Stimulated activated naive B cell treated with anti-CD40 and anti-IgM and Interleukin-4, amounts not matched to agents 10 μg/mL and 1 μg/mL and 100 μg/mL, for 72 hours (primary cell): ENCODE measurements at places on chromosomes 13 and 19.
A peak's percentile ranks its signal among the peaks of the same experiment; 100 is the strongest.

- no peaks in the 10 kb centered on the region for H3K27me3 ChIP-seq
- H3K4me1 ChIP-seq, result peaks cover 34% of the 10 kb centered on the region
- H3K27ac ChIP-seq, result peak overlapping the region; percentile 98
Observed at GRCh38 chr19:50414864-50415660, 3.7 kb upstream of the SPIB start.

- peak within 1 kb of the TSS; percentile 88 for H3K27ac ChIP-seq
- no peaks in the 10 kb centered on the region for H3K27me3 ChIP-seq
- H3K4me3 ChIP-seq, result peak within 1 kb of the TSS; percentile 84
- peaks cover 27% of the 10 kb centered on the region for H3K4me1 ChIP-seq
- H3K36me3 ChIP-seq, result no peaks in the 10 kb centered on the region
- DNase-seq, result peak; percentile 63
Observed at GRCh38 chr19:10230861-10231611, at the start of gene S1PR2. S1PR2 (minus strand) TSS chr19:10231331; CDS start chr19:10224905, 6,426 bp downstream.

DNA sequence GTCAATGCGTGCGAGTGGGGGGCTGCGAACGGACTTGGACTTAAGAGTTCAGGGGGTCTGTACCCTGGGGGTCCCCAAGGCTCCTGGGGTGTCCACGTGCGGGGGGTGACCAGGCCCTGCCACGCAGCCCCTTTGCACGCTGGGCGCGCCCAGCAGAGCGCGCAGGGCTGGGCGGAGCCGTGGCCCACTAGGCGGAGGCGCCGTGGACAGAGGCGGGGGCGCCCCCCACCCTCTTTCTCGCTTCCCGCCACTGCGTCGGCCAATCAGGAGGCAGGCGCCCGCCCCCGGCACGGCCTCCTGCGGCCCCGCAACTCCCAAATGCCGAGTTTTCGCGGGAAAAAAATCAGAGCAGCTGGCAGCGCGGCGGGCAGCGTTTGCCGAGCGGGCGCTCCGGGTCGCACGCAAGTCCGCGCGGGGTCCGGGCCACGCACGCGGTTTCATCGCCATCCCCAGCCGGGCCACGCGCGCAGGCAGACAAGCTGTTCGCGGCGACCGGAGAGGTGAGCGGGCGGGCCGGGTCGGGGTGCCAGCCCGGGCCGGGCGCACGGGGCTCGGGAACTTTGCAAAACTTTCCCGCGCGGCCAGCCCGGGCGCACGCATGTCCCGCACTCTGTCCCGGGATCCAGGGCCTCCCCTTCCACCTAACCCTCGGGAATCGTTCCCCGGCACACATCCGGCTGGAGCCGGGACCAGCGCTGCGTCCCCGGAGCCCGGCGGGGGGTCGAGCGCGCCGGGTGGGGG, at the start of gene UHRF1:
Gene UHRF1, plus strand, starts transcription at position 346 of the 741 bp plus-strand sequence. CDS start 1,385 bp downstream, outside the sequence.
- H3K27me3 ChIP-seq, result no peaks in the 10 kb centered on the region
- peak within 1 kb of the TSS; percentile 84 for H3K4me3 ChIP-seq
- H3K27ac ChIP-seq, result peak within 1 kb of the TSS; percentile 81

DNA sequence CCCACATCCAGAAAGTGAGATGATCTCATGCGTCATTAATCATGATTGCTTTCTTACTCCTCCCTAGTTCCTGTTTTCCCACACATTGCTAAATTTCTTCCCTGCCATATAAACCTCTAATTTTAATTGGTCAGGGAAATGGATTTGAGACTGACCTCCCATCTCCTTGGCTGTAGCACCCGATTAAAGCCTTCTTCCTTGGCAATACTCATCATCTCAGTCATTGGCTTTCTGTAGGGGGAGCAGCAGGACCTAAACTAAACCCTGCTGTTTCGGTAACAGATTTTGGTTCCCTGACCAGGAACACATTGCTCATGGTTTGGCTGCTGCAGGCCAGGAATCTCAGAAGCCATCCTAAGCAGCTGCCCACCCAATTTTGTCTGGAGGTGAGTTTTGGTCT, 61.7 kb downstream of the SPRYD7 start:
- no peak overlapping the region for H3K27ac ChIP-seq
- no peak for DNase-seq
- peaks cover 7% of the 10 kb centered on the region for H3K36me3 ChIP-seq
- no peaks in the 10 kb centered on the region for H3K27me3 ChIP-seq
- no peaks in the 10 kb centered on the region for H3K4me1 ChIP-seq

GRCh38 chr13:27535546-27535945, 84.8 kb downstream of the LNX2 start:
- no peak overlapping the region for H3K27ac ChIP-seq
- no peak for DNase-seq
- no peaks in the 10 kb centered on the region for H3K36me3 ChIP-seq

GRCh38 chr13:45047394-45048310, 58.3 kb downstream of the GPALPP1 start:
- peak; percentile 58 for DNase-seq
- peaks cover 23% of the 10 kb centered on the region for H3K4me1 ChIP-seq
- peak overlapping the region; percentile 78 for H3K4me3 ChIP-seq
- peaks cover 18% of the 10 kb centered on the region for H3K27me3 ChIP-seq
